Breast epithelium (tissue), 4 donors: ENCODE measurements at places on chromosomes 3 and 15. TPM values are rescaled to one million over a fixed set of nuclear protein-coding genes. Genes with fewer than 3 reads are reported as not detected.

CADPS gene
- 0.15 TPM for total RNA-seq

NR1I2 gene
- total RNA-seq: 0.29 TPM

ADIPOQ gene
- 2,151 TPM for total RNA-seq

COL6A5 gene
- total RNA-seq: not detected

GRM2 gene
- total RNA-seq: not detected

GOLGA8O gene
- total RNA-seq: 1.1 TPM

MKRN2OS gene
- not detected for total RNA-seq

NT5DC2 gene
- total RNA-seq: 28.6 TPM
